ENCODE measurements at places on chromosomes 2 and 18. TPM values are rescaled to one million over a fixed set of nuclear protein-coding genes. Genes with fewer than 3 reads are reported as not detected.

DNA sequence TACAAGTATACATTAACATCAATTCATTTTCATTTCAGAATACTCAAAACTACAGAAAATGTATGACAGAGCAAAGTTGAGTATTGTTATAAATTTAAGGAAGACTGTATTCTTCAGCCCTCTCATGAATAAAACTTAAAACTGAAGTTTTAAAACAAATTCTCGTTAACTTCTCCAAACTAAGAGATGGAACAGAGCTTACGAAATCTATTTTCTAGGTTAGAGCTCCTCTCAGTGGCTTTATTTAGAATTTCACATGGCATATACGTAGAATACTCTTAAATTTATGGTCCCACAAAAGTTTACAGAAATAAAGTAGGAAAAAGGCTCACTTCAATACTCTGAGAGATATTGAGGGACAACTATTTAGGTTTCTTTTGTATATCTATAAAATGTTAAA lies 612.1 kb downstream of the KCNJ3 start:
- no peak for DNase-seq

DNA sequence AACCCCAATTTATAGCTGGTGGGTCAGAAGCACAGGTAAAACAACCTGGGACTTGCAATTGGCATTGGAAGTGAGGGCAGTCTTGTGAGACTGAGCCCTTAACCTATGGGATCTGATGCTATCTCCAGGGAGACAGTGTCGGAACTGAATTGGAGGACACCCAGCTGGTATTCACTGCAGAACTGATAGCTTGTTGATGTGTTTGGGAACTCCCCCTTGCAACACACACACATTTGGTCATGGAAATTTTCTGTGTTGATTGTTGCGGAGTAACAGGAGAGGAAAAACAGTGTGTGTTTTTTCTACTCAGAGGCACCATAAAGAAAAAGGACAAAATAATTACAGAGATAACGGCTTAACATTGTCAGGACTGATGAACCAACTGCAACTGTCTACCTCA lies 16.1 kb downstream of the TPGS2 start:
- no peak for DNase-seq

CHRNG gene
- total RNA-seq = not detected

SCYGR8 gene
- not detected for total RNA-seq

ABHD1 gene
- not detected for total RNA-seq

All from mucosa of descending colon (tissue), 3 donors.